ENCODE measurements at places on chromosomes 1 and 21.

DNA sequence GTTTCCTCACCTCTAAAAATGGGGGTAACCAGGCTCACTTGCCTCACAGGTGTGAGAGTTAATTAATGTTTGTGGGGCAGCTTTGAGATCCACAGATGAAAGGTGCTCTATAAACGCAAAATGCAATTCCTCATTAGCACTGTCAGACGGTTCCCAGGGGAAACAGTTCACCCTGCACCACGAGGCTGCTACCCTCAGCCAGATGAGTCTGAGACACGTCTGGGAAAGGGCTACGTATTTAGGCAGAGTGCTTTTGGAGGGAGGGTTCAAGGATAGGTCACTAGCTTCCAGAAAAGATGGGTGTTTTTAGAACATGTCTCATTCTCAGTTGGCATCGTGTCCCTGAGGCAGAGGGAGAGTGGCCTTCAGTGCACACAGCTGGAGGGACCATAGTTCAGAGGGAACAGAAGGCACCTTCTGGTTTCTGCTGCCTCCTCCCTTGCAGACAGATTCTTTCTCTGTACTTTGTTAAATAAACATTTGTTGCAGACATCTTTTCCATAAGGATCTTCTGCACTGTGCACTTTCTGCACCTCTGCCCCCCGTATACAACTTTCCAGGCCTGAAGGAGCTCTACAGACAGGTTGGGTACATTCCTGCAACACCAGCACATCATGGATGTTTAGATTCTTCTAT lies 139.9 kb downstream of the CLIC6 start:
- peak; percentile 86 for DNase-seq

GRCh38 chr21:33569991-33570390 lies 18.5 kb downstream of the DONSON start:
- DNase-seq, result no peak

DNA sequence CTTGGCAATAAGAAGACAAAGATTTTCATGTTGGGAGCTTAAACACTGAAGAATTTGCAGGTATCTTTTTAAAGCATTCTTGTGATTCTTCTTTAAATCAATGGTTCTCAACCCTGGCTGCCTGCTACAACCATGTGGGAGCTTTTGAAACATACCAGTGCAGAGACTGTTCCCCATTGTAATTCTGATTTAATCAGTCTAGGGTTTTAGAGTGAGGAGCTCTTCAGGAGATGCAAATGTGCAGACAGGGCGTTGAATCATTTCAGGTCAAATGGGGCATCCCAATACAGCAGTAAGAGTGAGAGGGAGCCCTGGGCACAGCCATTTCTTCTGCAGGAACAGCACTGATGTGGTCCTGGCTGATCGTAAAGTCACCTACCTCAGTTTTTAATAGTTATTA lies 24.3 kb downstream of the KCNJ6 start:
- no peak for DNase-seq

GRCh38 chr1:246005067-246005466 lies 502.0 kb downstream of the SMYD3 start:
- peak; percentile 99 for DNase-seq

- DNase-seq, result peak; percentile 91
These were observed 5.8 kb upstream of the MX1 start for GRCh38 chr21:41419921-41420862.

- no peak for DNase-seq
These were observed 92.5 kb upstream of the CD55 start for GRCh38 chr1:207228987-207229386.

GRCh38 chr1:38082769-38083263 lies 36.2 kb upstream of the POU3F1 start:
- no peak for DNase-seq

DNA sequence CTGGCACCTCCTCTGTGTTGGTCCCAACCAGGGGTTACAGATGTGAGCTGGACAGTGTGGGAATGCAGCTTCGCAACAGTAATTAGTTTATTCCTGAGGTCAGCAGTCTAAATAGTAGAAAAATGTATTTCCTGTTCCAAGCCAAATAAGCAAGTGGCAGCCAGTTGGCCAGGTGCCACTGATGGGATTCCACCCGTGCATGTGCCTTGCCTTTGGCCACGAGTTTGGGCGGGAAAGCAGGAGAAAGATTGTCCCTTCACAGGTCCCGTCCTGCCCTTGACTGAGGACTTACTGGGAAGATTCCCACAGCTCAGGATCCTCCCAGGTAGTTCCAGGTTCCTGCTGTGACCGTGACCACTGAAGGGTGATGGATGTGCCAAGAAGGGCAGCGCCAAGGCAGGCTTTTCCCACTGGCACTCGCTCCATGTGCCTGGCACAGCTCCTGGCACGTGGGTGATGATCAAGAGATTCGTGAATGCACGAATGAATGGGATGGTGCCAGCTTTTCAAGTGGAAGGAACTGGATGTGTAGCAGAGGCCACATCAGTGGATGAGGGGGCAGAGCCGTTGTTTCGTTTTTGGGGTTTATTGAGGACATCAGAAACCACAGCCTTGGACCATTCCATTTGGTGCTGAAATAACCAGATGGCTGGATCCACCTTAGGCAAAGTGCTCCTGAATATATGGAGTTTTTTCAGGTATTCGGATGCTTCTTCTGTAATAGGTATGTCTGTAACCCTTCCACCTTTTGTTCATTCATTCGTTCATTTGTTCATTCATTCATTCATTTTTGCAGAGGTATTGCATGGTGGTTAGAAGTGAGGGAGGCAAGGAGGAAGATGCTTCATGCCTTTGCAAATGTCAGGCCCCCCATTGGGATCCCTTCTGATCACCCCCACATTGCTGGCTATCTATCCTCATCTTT lies 62.4 kb upstream of the WNT4 start:
- DNase-seq, result peak; percentile 41

DNA sequence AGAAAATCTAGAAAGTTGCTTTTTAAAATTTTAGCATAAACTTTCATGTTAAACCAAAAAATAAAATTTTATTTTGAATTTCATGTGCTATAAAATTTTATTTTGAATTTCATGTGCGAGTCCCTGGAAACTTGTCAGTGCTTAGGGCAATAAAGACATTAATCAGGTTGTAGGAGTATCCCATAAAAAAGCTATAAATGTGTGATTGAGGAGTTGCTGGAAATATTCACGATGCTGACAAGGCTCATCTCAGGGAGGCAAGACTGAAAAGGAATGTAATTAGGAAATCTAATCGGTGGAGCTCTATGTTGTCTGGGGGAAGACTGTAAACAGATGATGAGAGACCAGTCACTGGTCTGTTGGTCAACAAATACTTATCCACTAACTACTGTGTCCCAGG lies 117.9 kb downstream of the LRIG2 start:
- DNase-seq, result no peak

GRCh38 chr21:42238185-42238934 lies 19.4 kb downstream of the ABCG1 start:
- no peak for DNase-seq

- peak; percentile 70 for DNase-seq
These were observed 47.8 kb upstream of the NRDC start for GRCh38 chr1:51926171-51926812.

DNA sequence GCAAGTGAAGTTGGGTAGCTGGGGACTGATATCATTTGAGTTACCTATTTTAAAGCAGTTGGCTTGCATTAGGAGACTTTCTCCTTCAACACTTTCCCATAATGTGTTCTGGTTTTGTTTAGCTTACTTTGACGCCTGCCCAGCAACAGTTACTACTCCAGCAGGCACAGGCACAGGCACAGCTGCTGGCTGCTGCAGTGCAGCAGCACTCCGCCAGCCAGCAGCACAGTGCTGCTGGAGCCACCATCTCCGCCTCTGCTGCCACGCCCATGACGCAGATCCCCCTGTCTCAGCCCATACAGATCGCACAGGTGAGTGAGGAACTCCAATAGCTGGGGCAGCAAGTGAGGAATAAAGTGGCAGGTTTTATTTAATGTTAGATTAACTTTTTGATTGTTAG lies 144.3 kb downstream of the CD247 start:
- DNase-seq, result no peak

GRCh38 chr1:100775483-100775882 lies 55.9 kb downstream of the VCAM1 start:
- no peak for DNase-seq

- no peak for DNase-seq
These were observed 58.4 kb downstream of the NFIA start for GRCh38 chr1:61140778-61141177.

GRCh38 chr1:170567214-170567613 lies 35.2 kb downstream of the GORAB start:
- DNase-seq, result no peak

- DNase-seq, result no peak
These were observed 107.0 kb downstream of the CTH start for GRCh38 chr1:70518106-70518505.

DNA sequence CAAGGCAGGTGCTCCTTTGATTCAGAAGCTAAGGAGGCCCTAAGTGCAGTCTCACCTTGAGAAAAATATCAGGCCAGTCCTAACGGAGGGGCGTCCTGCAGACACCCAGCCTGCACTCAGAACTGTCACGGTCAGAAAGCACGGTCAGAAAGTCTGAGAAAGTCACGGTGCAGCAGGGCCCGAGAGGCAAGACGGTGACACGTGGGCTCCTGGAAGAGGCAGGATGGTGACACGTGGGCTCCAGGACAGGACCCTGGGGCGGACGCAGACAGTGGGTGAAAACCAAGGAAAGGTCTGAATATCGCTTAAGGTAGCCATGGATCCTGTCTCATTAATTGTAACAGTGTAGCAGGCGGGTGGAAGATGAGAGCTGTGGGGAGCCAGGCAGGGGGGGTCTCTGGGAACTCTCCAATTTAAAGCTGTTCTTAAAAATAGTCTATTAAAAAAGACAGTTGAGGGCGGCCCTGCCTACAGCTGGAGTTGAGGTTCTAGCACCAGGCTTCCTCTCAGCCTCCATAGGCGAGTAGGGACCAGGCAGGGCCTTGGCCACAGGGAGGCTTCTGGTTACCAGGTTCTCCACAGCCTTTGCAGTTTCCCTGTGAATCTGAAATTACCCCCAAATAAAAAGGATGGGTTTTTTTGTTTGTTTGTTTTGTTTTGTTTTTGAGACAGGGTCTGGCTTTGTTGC lies 65.2 kb downstream of the FAAP20 start:
- no peak for DNase-seq

DNA sequence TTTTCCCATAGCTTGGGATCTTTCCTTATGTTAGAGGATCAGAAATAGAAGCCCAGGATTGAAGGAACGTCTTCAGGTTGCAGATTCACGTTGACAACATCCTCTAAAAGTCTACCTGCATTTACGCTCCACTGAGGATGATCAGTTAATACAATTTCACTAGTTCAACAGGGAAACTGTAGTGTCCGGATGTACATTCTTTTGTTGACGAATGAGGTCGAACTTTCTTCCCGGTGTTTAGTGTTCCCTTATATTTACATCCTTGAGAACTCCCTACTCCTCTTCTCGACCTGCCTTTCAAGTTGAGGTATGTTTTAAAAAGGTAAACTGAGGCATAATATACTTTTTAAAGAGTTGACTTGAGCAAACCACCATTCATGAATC lies 74.8 kb downstream of the SIK1 start:
- no peak for DNase-seq

DNA sequence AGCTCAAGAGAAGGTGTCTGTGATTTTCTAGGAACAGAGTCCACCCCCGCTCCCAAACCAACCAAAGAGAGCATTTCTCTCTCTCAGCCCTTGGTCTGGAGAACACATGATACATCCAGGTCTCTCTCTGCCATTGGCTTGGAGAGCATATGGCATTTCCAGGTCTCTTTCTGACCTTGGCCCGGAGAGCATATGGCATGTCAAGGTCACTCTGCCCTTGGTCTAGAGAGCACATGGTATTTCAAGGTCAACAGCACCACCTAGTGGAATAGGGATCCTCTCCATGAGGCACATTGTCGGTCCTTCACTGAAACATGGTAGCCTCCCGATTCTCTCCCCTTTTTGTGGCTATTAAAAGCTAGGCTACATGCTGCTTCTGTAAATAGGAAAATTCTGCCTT lies 437.7 kb upstream of the OLFM3 start:
- DNase-seq, result peak; percentile 27

DNA sequence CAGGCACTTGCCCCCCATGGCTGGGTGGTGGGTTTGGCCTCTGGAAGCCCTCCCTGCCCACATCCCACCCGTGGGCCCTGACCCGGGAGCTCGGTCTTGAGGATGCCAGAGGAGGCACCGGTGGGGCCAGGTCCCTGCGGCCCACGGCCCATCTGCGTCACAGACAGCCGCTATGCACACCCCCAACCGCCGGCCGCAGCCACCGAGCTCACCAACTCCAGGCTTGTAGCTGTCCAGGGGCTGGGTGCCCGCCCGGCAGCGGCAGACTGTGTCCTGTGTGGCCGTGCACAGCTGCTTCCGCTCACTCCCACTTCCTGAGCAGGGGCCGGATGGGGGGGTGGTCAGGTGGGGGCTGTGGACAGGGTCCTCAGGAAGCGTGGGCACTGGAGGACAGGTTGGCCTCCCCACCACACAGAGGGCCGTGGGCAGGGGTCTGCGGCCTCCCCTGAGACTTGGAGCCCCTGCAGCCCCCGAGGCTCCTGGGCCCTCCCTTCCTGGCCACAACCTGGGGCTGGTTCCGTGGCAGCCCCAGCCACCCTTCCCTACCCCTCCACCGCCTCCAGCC lies 1.1 kb downstream of the TNFRSF4 start:
- no peak for DNase-seq

DNA sequence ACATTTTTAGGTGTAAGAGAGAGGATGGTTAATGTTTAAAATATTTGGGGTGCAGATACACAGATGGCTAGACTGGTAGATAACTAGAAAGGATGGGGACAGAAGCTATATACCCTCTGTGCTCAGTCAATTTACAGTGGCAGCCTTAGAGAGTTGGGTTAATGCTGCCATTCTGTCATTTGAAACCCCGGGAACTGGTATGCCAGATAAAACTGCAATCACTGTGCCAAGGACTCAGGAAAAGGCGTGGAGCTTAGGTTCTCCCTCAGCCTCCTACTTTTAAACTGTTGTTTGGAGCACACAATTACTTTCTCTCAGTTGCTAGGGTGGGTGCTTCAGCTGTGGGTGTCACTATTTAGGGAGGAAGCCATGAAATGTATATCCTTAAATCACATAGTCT lies 90.0 kb upstream of the HNRNPU start:
- no peak for DNase-seq

DNA sequence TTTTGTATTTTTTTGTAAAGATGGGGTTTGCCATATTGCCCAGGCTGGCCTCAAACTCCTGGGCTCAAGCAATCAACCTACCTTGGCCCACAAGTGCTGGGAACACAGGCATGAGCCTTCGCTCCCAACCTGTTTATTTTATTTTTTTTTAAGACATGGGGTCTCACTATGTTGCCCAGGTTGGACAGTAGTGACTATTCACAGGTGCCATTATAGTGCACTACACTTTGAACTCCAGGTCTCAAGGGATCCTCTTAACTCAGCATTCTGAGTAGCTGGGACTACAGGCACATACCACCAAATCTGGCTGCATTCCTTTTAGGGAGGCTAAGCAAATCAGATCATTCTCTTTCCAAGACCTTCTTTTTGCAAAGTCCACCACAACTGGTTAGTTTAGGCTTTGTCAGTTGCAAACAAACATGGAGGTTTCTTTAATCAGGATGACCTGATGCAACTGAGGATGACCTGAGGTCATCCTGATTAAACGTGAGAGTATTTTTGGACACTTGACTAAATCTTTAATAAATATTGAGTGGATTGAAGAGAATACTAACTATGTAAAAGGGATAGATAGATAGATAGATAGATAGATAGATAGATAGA lies 30.0 kb upstream of the RALGPS2 start:
- peak; percentile 20 for DNase-seq

All from EH (cell line).